ENCODE measurements at places on chromosomes 7 and 10. TPM values are rescaled to one million over a fixed set of nuclear protein-coding genes. Genes with fewer than 3 reads are reported as not detected.
A peak's percentile ranks its signal among the peaks of the same experiment; 100 is the strongest.

DNA sequence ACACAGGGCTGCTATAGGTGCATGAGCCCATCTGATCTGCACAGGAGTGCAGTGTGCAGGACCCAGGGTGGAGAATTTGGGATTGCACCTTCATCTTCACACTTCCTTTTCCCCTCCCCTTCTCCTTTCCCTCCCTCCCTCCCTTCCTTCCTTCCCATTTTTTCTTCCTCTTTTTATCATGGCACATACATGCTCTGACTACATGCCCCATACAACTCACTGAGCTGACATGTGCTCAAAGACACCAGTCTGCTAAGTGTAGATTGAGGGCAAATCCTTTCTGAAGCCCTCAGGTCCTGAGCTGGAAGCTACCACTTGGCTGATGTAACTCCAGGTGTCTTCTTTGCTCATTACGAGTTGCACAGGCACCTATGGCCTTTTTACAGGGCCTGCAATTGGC lies 365.3 kb upstream of the ZNF32 start:
- no peak for DNase-seq

DNA sequence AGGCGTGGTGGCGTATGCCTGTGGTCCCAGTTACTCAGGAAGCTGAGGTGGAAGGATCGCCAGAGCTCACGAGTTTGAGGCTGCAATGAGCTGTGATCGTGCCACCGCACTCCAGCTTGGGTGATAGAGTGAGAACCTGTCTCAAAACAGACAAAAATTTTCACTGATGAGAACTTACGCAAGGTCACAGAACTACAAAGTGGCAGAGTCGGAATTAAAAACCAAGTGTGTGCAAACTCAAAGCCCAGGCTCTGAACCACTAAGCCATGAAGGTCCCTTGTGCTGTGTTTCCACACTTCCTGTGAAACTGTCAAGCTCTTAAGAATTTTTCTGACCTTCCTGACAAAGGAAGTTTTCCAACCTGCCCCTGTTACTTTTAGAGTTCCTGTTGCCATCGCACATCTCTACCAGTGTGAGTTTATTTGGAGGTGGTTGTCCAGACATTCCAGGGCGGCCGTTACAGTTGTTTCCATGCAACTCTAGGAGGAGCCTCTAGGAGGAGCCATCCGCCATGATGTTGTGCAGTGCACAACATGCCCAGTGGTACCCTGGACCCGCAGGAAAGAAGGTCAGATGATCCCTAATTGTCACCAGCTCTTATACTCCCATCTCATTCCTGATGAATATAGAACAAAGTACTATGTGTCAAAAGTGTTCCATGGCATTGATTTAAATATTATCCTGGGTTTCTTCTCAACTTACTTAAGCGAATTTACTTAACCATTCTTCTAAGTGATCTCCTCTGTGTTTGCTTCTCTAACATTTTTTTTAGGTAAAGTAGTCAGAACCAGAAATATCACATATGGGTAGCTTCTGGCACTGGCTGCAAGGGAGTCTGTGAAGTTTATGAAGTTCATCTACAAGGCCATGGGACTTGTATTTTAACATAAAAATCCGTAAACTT lies 49.0 kb upstream of the LYZL1 start:
- DNase-seq: no peak

DNA sequence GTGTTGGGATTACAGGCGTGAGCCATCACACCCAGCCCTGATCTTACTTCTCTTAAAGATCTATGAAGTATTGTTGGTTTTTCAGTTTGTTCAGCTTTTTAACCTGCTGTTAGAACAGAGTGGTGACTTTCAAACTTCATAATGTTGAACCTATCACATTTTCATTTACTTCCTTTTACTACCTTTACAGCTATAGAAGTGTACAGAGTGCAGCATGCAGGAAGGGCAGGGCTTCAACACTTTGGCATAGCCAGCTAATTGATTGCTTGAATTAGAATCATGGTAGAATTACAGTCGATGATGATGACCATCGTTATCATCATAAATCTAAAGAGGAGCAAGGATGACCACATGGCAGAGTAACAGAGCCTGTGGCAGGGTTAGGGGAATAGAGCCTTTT lies 55.5 kb downstream of the AOAH start:
- DNase-seq: no peak

- no peak for DNase-seq
Measured at GRCh38 chr10:102407425-102408130, 11.0 kb downstream of the PSD start.

- no peak for DNase-seq
Measured at GRCh38 chr7:101878938-101879337, 61.5 kb downstream of the CUX1 start.

DNA sequence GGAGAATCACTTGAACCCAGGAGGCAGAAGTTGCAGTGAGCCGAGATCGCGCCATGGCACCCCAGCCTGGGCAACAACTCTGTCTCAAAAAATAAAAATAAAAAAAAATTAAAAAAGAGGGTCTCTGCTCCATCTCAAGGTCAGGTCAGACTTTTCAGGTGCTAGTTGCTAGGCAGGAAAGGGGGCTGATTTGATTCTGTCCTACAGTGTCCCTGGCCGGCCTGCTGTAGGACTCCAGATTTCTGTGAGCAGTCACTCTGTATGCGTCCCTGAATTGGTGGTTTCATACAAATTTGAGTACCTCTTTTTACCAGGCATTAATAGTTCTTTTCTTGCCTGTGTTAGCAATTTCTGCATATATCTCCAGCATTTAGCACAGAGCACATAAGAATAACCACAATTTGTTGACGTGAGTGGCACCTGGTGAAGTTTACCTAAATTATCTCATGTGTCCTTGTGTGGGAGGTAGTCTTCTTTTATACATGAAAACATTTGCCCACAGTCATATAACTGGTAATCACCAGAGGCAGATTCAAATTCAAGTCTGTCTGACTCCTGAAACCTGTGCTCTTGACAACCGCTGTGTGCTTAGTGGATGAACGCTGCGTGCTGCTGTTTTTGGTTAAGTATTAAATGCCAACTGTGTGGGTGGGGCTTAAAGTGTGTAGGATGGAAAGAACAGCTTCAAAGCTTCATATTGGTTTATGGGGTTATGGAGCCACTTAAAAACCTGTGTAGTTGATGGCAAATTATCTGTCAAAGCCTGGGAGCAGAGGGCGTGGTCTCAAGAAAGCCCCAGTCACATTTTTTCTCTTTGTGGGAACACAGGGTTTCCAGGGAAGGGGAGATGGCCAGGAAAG lies 3.2 kb upstream of the ZNF775 start:
- DNase-seq: no peak

DNA sequence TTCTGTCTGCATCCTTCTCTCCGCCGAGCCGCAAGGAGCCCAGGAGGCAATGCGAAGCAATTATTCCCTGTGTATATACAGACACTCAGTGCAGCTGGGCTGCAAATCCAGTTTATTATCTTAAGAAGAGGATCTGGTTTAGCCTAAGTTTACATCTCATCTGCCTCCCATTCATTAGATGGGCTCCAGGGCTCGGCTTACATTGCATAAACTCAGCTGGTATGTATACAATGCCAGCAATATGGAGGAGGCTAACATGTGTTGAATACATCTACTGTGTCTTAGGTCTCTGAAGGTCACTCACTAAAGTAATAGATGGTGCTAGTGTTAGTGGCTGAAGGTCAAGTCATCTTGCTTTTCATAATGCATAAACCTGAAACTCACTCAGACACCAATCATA lies 996.8 kb downstream of the KCNMA1 start:
- no peak for DNase-seq

- DNase-seq: peak; percentile 37
Measured at GRCh38 chr7:5232874-5233273, 42.8 kb downstream of the WIPI2 start.

DNA sequence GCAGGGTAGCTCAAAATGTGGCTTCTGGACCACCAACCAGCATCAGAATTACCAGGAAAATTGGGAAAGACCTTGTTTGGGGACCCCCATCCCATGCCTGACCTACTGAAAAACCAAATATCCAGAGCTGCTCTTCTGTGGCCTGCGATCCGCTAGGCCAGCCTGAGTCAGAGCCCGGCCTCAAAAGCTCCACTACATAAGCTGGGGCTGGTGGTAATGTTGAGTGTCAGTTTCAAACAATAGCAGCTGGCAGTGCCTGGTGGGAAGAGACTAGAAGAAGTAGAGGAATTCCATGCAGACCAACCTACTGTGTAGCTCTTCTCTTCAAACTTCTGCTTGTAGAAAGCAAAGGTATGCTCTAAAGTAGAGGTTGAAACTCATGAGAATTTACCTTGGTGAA lies 52.0 kb downstream of the KLRG2 start:
- DNase-seq: no peak

DNA sequence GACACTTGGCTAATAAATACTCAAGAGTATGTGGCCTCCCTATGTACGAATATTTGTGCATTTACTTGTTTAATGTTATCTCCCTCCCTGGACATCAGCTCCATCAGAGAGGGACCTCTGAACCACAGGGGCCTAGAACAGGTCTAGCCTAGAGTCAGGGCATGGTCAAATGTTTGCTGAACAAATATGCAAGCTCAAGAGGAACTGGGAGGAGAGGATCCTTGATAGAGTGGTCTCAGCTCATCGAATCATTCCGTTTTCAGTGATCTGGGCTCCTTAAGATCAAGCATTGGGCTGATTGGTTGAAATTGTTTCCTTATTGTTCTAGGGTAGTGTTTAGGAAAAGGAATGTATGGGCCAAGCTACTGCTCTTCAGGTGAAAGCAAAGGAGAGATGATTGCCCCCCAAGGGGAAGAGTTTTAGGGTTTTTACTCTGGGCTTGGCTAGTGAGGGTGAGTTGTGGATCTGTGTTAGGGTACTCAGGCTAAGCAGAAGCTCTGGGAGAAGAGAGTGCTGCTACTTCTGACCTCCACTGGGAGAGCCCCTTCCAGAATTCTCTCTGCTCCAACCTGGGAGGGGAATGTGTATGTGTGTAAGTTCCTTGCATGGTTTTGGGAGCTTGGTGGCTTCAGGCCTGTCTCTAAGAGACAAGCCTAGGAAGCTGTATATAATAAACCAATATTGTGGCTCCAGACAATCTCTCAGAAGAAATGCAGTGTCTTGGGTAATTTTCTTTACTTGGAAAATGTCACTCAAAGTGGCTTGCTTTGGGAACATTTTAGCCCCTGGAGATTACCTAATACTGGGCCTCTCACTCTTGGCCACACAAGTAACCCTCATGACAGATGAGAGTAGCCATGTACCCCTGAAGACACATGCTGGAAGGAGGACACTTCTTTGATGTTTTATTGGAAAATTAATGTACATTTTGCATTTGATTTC lies 110.0 kb downstream of the EMX2 start:
- no peak for DNase-seq

DNA sequence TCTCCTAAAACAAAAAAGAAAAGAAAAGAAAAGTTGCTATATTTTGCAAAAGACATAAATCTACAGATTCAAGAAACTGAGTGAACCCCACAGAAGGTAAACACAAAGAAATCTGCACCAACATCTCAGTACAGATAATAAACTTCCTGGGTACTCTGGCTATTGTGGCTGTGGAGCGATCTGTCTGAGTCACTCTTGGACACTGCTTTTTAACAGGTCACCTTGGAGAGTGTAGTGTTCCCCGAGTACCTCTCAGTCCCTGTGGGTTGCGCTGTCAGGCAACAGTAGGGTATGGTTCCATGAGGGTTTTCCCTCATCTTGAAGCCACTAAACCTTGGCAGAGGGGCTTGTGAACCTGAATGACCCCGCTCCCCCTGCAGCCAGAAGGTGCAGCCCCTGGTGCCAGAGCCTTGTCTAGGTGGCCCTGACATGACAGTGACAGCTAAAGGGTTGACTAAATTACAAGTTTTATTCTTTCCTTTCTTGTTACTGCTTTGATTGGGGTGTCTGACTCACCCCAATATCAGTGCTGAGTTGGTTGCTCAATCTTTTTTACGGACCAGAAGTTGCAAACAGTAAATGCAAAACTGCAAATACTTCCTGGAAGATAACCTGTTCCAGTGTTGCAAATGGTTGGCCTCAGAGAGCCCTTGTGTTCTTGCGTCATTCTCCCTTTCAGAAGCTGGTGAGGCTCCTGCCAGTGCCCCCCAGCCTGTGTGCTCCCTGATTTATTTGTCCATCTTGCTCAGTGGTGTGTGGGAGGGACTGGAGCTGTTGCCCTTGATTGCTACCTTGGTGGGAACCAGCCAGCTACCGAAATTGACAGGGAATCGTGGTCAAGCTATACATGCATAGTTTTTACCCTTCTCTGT lies 30.6 kb downstream of the POR start:
- DNase-seq: no peak

- DNase-seq: no peak
Measured at GRCh38 chr10:8055420-8056349, 1.2 kb downstream of the GATA3 start.

GRCh38 chr10:6048281-6049030 lies 13.7 kb downstream of the IL2RA start:
- no peak for DNase-seq

DNA sequence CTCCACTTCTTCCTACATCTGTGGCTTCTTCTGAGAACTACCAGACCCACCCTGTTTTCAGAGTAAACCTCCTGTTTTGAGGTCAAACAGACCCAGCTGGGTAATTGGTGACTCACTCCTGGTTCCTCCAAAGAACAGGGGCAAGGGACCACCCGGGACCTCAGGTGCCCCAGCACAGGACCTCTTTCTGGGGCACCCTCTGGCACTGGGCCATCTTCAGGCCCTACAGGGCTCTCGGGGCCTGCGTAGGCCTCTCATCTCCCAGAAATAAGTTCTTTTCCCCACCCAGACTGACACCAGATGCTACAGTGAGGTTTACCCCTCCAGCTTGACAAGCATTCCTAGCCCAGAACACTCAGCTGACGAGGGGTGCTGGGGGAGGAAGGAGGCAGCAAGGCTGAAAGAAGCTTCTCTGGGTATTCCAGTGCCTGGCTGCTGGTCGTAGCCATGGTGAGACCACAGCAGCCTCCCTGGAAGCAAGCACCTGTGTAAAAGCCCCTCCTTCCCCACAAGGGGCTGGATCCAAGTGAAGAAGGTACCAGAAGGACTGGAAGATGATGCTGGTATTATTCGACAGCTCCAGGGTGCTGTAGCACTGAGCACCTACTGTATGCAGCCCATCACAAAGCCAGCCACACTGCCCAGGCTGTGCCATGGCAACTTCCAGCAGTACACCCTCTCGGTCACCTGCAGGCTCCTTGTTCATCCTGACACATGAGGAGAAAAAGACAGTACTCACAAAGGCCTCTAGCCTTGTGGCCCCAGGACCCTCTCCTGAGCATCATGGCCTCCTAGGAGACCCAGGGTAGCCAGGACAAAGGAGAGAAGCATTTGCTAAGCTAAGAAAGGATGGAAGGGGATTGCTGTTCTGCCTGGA lies 47.4 kb downstream of the ALOX5 start:
- no peak for DNase-seq

The BAMBI gene
- 13.2 TPM for total RNA-seq

The PRKCQ gene
- 0.30 TPM for total RNA-seq

The METTL27 gene
- total RNA-seq: 0.43 TPM

The MUC12 gene
- total RNA-seq: not detected

The VWA2 gene
- 0.08 TPM for total RNA-seq

The IGFBP3 gene
- total RNA-seq: 52.3 TPM

All from Right ventricle myocardium superior (tissue), 1 donor.